ENCODE measurements at places on chromosomes 12 and 14.
A peak's percentile ranks its signal among the peaks of the same experiment; 100 is the strongest.

DNA sequence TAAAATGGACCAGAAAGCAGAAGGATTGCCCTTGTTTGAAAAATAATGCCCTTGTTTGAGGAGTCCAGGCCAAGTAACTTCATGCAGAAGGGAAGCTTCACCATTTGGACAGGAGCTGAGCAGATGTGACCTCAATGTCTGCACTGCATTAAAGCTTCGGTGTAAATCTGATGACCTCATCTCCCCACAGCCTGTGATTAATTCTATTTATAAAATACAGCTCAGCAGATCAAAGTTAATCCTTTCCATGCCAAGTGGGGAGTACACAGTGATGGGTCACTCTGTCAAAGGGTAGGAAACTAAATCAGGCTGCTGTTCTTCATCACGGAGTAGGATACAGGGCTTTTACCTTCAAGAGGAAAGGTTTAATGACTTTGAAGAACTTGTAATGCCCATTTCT, 533.7 kb downstream of the RPS29 start:
- no peak for DNase-seq

- DNase-seq: no peak
These were observed 42.9 kb downstream of the DUSP6 start for GRCh38 chr12:89309440-89309802.

DNA sequence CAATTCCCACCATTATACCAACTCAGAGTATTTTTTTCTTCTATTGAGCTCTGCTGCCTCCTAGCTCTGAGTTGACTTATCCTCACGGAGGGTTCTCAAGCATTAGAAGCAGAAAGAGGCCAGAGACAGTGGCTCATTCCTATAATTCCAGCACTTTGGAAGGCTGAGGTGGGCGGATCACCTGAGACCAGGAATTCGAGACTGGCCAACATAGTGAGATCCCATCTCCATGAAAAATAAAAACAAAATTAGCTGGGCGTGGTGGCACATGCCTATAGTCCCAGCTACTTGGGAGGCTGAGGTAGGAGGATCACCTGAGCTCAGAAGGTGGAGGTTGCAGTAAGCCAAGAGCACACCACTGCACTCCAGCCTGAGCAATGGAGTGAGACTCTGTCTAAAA, 21.0 kb downstream of the HPD start:
- DNase-seq: no peak

- DNase-seq: no peak
These were observed 106.3 kb downstream of the RIN3 start for GRCh38 chr14:92619671-92620456.

GRCh38 chr14:34003691-34004090, 52.8 kb upstream of the EGLN3 start:
- no peak for DNase-seq

DNA sequence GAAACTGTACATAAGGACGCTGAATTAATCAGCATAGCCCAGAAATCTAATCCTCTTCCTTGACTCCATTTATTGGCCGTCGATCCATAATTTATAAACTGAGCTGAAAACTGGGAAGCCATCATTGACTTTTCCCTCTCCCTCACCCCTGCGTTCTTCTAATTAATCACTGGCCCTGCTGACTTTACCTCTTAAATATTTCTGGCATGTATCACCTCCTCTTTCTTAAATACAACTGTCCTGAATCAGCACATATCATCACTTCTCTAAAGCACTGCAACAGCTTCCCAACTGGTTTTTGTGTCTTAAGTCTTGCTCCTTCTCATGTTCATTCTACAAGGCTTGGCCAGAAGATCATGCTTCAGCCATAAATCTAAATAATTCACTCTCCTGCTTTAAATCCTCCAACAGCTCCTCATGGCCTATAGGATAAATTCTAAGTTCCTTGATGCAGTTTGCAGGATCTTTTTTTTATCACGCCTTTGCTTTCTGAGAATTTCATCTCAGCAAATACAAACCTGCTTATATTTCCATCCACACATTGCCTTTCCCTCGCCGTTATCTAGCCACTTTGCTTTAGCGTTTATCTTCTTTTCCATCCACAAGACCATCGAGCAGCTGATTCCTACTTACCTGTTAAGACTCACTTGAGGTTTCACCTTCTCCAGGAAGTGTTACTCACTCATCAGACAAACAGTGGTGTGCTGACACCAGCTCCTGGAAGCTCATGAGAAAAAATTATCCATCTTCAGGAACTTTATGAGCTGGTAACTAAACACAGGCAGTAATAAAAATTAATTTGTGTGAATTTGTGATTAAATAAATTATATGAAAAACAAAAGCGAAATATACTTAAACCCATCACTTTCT, 295.6 kb upstream of the FLRT2 start:
- no peak for DNase-seq

- peak; percentile 76 for DNase-seq
These were observed 72.9 kb upstream of the BTG1 start for GRCh38 chr12:92218394-92219077.

DNA sequence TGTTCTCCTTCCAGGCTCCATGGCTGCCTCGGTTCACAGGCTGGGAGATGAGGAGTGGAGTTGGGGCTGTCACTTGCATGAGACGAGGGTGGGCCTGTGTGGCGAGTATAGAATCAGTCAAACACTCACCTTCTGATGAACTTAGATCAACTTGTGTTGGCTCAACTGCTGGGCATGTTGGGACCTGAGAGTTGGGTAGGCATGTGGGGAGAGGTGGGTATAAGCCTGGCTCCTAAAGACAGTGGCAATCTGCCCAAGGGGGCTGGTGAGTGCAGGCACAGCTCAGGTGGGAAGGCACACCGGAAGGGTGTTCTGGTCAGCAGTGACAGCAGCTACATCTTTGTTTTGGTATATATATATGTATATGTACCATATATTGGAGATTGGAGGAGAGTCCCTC, 30.1 kb upstream of the TDRD9 start:
- DNase-seq: no peak

DNA sequence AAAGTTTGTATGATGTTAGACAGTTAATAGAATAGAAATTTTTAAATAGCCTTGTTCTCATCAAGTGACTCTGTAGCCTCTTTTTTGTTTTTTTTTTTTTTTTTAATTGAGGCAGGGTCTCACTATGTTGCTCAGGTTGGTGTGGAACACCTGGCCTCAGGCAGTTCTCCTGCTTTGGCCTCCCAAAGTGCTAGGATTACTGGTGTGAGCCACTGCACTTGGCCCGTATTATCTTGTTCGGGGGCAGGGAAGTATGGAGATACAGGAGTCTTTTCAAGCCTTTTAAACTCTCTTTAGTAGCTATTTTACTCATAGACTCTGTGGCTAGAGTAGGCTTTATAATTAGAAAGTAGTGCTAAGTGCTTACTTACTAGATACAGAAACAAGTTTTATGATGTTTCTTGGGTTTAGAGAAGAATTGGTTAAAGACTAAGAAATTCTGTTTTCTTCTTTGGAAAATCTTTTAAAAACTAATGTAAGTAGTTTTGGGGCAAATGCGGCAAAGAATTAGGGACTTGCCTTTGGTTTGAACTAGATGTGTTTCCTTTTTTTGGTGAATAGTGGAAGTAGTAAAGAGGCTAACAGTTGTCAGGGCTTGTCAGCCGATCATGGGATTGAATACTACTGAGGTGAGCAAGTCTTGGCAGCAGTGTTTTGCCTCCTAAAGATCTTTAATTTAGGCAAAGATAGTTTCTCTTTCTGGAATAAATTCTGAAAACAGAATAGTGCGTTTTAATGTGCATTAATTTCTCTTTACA, 31.3 kb downstream of the FBXO34 start:
- DNase-seq: no peak

DNA sequence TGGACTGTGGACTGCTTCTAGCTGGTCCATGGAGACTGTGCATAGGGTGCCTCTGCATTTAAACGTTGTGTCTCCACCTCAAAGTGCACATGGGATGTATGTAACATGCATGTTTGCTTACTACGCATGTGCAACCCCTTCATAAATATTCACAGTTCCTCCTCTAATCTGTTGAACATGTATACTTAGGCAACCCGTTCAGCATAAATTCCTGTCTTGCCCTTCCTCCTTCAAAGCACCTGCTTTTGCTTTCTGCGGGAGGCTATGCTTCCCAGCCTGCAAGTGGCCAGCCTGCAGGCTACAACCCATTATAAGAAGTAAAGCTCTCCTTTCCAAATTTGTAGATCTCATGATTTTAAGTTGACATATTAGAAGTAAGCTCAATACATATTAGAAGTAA, 33.0 kb upstream of the OVCH1 start:
- DNase-seq: no peak

GRCh38 chr14:95958105-95958504, 81.1 kb upstream of the C14orf132 start:
- no peak for DNase-seq

GRCh38 chr14:91027561-91027960, 32.9 kb downstream of the RPS6KA5 start:
- no peak for DNase-seq

- DNase-seq: no peak
These were observed 450 bp downstream of the PRKAB1 start for GRCh38 chr12:119668324-119668841.

- DNase-seq: no peak
These were observed 5.4 kb downstream of the SARNP start for GRCh38 chr12:55812088-55812487.

DNA sequence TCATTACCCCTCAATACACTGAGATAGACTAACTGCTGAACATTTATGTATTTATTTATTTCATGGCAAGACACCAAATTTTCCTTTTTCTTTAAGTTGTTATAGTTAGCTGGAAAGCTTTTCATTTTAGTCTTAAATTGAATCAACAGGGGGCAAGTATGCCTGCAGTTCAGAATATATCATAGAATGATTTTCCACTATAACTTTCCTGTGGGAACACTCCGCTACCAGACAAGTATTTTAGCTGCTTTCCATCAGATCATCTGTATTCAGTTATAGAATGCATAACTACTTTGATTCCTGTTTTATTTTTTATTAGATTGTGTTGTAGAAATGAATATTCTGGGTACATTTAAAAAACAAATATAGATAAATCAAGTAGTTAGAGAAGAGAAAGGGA, 102.0 kb downstream of the SLC6A15 start:
- DNase-seq: no peak

DNA sequence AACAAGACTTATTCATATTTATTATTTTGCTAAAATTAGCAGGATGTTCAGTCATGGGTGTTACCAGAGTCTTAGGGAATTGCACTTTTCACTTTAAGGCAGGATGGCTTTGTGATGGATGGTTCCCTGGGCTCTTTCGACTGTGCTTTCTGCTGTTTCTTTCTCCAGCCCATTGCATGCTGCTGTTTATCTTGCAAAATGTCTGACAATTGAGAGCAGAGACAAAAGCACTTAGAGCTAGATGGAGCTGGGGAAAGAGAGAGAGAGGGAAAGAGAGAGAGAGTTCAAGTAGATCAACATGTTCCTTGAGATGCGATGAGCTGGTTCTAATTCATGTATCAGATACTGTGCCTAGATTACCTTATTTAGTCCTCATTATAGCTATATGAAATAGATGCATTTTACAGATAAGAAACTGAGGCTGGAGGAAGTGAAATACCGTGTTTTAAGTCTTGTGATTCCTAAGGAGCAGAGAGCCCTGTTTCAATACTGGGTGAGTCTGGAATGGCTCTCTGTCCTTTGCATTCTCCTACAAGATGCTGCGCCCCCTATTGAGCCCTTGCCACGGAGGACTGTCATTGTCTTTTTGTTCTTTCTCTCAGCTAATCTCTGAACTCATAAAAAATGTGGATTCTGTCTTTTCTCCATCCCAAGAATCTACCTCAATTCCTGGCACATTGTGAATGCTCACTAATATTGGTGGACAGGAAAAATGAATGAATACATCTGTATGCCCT, 227.9 kb downstream of the ALG10B start:
- DNase-seq: no peak

DNA sequence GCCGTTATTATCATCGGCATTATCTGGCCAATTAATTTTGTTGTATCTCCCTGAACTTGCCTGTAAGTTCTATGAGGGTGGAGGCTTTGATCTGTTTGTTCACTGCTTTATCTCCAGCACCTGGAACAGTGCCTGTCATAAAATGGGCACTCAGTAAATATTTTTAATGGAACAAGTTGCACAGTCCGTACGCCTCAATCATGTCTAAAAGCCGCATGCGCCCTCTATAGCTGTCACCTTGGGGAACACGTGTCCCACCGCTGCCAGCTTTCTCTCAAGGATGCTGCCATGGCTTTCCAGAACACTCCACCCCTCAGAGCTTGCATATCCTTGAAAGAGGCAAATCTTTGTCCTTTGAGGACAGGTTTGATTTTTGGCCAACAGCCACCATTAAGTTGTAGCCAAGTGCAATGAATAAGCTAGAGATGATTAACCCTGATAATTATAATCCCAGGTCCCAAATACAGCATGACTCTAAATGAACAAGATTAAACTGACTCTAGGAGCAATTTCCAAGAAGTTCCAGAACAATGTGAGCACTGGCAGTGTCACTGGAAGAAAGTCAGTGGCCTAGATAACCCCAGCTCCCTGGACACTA, 55.1 kb downstream of the ERH start:
- DNase-seq: no peak

- DNase-seq: no peak
These were observed 28.5 kb downstream of the RERG start for GRCh38 chr12:15192720-15193119.

DNA sequence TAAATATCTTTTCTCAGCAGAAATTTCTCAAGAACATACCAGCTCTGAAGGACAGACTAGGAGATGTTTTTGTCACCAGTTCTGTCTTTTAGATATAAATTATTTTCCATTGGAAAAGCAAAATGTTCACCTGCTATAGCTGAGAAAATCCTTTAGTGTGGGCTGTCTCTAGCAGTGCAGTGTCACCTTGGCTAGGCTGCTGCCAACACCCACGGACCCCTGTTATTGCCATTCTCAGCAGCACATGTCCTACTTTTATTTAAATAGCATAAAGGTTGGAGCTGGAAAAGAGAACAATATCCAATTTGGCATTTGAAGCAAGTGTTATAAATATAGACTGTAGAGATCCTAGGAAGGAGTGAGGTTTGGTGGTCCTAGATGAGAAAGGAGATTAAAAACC, 156.4 kb downstream of the TPH2 start:
- no peak for DNase-seq

- no peak for DNase-seq
These were observed 5.4 kb downstream of the NOS1 start for GRCh38 chr12:117356048-117356447.

DNA sequence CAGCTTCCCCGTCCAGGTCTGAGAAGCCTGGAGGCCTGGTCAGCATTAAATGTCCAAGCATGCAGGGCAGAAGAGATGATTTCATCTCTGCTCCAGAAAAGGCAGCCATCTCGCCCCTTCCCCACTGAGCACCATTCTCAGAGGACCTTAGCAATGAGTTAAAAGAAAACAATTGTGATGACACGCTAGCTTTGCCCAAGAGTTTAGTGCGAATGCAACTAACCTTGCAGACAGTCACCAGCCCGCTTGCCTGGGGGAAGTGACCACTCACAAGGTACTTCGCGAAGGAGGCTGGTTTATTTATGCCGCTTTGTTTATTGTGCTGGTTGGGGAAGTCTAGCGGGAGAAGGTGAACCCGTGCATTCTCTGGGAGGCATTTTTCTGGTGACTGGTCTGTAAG, 170.7 kb downstream of the RBM19 start:
- no peak for DNase-seq

- no peak for DNase-seq
These were observed 340.4 kb downstream of the NUAK1 start for GRCh38 chr12:105798256-105798845.

All from activated CD4-positive, alpha-beta T cell treated with anti-CD3 and anti-CD28 coated beads, Interleukin-2, amount 50 U/mL, for 16 hours (primary cell).